ENCODE measurements at places on chromosomes 12 and 14.
A peak's percentile ranks its signal among the peaks of the same experiment; 100 is the strongest.

DNA sequence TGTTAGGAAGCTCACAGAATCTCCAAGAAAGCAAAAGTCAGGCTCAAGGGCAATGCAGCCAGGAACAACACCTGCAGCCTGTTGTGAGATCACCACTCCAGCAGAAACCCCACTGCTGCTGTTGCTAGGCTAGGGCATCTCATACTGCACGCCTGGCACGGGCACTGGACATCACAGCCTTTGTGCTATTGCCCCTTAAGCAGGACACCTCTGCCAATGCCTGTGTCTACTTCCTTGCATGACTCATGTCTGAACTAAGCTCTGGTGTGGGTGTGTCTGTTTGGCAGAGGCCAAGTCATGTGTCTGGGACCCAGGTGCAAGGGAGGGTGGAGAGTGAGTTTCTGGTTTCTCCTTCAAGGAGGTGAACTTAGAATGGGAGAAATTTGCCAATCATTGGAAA lies 10.0 kb upstream of the DDX47 start:
- DNase-seq: peak; percentile 61

- DNase-seq: peak; percentile 75
These were observed 5.4 kb downstream of the PSMD9 start for GRCh38 chr12:121893961-121894460.

DNA sequence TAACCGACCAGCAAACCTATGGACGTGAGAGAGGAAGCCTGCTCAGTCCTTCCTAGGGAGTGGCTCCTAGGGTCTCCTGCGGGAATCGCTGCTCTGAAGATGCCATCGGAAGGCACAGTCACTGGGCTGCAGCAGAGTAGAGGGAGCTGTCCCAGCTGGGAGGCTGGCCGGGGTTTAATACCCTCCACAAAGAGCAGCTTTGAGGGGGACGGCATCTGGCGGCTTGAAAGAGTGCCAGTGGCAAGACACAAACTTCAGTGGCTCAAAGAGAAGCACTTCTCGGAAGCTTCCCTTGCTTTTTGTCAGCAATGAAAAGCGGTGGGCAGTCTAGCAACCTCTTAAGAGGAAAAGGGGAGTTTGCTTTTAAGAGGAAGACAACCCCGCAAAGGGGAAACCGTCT lies 114.6 kb downstream of the TMEM132C start:
- DNase-seq: no peak

GRCh38 chr12:120515496-120515895 lies 13.5 kb downstream of the COQ5 start:
- no peak for DNase-seq

- DNase-seq: no peak
These were observed 78.3 kb upstream of the ATF1 start for GRCh38 chr12:50685641-50686040.

- no peak for DNase-seq
These were observed 97.8 kb downstream of the SLC6A15 start for GRCh38 chr12:84814664-84815245.

DNA sequence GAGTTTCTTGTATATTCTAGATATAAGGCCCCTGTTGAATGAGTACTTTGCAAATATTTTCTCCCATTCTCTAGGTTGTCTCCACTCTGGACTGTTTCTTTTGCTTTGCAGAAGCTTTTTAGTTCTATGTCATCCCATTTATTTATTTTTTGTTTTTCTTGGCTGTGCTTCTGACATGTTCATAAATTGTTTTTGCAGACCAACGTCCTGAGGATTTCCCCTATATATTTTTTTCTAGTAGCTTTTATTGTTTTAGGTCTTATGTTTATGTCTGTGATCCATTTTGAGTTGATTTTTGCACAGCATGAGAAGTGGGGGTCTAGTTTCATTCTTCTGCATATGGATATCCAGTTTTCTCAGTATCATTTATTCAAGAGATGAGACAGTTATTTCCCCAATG lies 70.4 kb upstream of the BTG1 start:
- no peak for DNase-seq

DNA sequence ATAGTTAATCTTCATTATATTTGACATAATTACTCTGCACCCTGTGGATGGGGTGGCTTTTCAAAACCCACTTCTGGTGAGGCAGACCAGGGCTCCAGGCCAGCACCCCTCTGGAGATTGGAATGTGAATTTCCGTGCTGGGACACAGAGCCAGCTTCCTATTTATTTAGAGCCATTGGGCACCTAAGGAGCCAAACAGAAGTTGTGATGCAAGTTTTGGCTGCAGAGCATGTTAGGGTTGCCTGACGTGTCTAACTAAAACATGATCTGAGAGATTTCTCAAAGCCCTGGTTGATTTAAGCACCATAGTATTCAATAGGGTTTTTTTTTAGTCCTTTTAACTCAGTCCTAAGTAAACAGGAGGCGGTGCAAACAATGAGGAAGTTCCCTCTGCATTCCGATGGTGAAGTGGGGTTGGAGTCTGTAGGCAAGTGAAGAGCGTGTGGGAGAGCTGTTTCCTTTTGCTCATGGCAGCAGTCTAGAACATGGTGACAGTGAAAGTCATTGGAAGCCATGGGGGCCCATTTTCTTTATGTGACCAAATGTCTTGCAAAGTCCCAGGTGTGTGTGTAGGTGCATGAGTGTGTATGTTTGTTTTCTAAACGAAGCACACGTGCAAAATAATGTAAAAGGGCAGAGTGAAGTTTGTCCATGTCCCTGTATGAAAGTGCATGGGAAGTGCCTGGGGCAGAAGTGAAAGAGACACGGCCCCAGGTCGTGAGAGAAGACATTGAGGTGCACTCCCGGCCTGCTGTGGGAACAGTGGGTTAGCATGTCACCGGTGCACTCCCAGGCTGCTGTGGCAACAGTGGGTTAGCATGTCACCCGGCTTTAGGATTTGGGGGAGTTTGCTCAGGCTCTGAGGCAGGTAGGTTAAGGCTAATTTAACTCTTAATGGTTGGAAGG lies 117.7 kb downstream of the PRKCH start:
- peak; percentile 60 for DNase-seq

GRCh38 chr12:32089586-32089985 lies 17.1 kb upstream of the BICD1 start:
- DNase-seq: no peak

GRCh38 chr12:90058704-90059103 lies 350.1 kb upstream of the ATP2B1 start:
- DNase-seq: no peak

DNA sequence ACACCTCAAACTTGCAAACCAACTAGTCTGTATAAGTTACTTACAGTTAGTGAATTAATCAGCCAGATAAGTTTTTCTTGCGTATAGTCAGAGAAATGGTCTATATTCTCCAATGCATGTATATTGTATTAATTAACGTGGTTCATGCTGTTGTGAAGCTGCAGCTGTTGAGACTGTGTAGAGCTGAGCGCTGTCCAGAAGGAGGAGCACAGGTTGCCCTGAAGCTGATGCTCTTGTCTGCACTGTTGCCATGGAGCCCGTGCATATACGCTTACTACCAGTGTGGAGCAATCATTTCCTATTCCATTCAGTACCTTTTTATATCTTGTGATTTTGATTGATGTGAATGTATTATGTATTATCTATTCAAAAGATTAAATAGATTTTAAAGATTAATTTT lies 74.3 kb upstream of the ARID2 start:
- DNase-seq: peak; percentile 70

DNA sequence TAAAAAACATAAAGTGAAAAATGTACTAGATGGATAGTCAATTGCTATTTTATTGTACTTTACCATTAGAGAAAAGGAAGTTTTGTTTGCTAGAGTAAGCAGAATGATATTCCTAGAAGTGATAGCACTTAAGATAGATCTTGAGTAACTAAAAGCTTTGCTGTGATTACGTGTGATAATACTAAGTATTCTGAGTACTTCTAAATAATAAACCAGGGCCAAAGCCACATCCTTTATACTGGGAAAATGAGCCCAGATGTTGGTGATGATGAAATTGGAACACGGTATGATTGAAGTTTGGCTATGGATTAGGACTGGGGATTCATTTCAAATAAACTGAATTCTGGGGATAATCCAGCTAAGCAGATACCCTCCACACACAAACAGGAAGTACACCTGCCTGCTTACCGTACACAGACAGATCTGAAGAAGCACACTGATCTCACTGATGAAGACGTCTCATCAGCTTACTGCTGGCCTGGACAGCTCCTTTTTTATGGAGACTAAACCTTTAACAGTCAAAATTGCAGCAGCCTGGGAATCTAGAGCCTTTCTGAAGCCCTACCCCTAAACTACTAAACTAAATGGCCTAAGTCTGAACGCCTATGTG lies 199.8 kb downstream of the LRFN5 start:
- no peak for DNase-seq

GRCh38 chr12:114820796-114821195 lies 136.8 kb upstream of the TBX3 start:
- DNase-seq: no peak

GRCh38 chr14:42353315-42353714 lies 746.6 kb downstream of the LRFN5 start:
- DNase-seq: no peak

DNA sequence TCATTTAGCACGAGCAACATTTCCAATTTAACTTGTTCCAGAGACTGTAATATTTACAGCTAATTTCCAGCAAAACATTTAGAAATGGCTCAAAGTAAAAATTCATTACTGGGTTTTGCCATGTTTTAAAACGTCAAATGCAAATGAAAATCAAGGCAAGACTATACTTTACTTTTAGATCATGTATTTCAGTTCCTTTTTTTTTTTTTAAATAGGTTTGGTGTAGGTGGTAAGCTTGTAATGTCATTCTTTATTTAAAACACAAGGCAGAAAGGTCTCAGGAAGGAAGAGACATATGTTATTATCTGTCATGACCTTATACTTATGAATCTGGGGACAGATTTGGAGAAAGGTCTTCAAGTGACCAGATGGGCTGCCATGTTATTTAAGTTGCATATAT lies 54.1 kb downstream of the GRIP1 start:
- DNase-seq: no peak

- no peak for DNase-seq
These were observed 197.4 kb upstream of the FRMD6 start for GRCh38 chr14:51454351-51454750.

GRCh38 chr14:51592836-51593235 lies 58.9 kb upstream of the FRMD6 start:
- DNase-seq: no peak

DNA sequence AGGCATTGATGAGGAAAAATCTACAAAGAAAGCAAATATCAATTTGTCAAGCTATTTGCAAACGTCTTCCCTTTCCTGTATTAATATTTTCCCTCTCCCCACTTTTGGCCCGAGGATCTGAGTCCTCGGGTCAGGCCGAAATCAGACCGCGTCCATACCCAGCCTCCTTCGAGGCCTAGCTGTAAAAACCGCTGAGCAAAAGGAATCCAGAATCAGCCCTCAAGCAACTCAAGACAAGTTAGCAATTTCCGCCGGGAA lies 353 bp upstream of the MAPK1IP1L start:
- no peak for DNase-seq

GRCh38 chr14:21083565-21084325 lies 13.6 kb downstream of the ARHGEF40 start:
- DNase-seq: no peak

GRCh38 chr12:98423963-98424362 lies 91.4 kb upstream of the TMPO start:
- DNase-seq: no peak

GRCh38 chr12:103686026-103686425 lies 99.0 kb downstream of the STAB2 start:
- DNase-seq: no peak

DNA sequence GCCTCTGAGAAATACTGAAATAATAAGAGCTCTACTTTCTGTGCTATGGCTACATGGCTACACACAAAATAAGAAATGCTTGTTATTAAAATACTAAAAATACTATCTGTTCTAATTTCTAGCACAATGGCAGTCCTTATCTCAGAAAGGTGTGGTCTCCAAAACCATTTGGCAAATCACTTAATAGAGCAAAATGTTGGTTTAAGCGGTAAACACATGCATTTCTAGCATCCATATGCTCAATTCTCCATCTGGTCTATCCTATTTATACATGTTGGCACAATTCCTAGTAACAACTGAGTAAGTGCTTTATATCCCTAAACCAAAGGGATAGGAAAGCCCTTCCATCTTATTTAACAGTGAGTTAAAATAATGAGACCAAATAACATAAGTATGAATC lies 107.0 kb downstream of the PAPLN start:
- DNase-seq: no peak

- no peak for DNase-seq
These were observed 162.4 kb downstream of the KICS2 start for GRCh38 chr12:64059685-64060084.

GRCh38 chr12:98701166-98701565 lies 56.1 kb downstream of the APAF1 start:
- no peak for DNase-seq

GRCh38 chr12:211142-211465 lies 2.9 kb downstream of the SLC6A12 start:
- no peak for DNase-seq

All from activated naive CD4-positive, alpha-beta T cell treated with anti-CD3 and anti-CD28 coated beads for 36 hours (primary cell).